ENCODE measurements at places on chromosomes 11 and 22.
A peak's percentile ranks its signal among the peaks of the same experiment; 100 is the strongest.

DNA sequence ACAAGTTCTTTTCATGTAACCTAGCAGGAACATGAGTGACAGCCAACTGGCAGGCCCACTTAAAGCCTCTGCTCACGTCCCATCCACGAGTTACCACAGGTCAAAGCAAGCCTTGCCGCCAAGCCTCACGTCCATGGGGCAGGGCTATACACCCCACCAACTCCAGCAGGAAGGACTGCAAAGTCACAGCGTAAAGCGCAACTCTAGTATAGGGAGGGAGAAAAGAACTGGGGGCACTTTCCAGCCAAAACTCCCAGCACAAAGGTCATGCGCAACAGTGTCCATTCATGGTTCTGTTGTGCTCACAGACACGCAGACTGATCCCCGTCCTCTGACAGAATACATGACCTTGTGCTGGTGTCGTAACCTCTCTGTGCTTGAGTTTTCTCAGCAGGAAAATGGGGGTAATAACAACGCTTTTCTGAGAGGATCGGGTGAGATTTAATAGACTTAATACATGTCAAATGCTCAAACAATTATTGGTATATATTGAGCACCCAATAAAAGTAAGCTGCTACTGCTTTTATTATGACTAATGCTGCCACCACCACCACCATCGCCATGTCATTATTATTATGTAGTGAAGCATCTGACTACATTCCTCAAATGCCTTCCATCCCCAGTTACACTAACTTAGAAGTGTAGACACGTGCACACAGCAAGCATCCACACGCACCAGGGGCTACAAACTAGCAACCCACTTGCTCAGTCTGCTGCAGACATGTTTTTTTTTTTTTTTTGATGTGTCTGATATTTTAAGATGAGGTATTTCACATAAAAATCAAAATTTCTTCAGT is 104.4 kb upstream of the PARVA start:
- DNase-seq: no peak

- no peak for DNase-seq
These were observed 249.8 kb upstream of the UBASH3B start for GRCh38 chr11:122405547-122406341.

GRCh38 chr22:50209893-50210292 is 9.1 kb downstream of the SELENOO start:
- peak; percentile 85 for DNase-seq

- DNase-seq: peak; percentile 78
These were observed 14.7 kb downstream of the GGA1 start for GRCh38 chr22:37623075-37624016.

GRCh38 chr11:28442131-28442530 is 333.9 kb downstream of the METTL15 start:
- DNase-seq: no peak

DNA sequence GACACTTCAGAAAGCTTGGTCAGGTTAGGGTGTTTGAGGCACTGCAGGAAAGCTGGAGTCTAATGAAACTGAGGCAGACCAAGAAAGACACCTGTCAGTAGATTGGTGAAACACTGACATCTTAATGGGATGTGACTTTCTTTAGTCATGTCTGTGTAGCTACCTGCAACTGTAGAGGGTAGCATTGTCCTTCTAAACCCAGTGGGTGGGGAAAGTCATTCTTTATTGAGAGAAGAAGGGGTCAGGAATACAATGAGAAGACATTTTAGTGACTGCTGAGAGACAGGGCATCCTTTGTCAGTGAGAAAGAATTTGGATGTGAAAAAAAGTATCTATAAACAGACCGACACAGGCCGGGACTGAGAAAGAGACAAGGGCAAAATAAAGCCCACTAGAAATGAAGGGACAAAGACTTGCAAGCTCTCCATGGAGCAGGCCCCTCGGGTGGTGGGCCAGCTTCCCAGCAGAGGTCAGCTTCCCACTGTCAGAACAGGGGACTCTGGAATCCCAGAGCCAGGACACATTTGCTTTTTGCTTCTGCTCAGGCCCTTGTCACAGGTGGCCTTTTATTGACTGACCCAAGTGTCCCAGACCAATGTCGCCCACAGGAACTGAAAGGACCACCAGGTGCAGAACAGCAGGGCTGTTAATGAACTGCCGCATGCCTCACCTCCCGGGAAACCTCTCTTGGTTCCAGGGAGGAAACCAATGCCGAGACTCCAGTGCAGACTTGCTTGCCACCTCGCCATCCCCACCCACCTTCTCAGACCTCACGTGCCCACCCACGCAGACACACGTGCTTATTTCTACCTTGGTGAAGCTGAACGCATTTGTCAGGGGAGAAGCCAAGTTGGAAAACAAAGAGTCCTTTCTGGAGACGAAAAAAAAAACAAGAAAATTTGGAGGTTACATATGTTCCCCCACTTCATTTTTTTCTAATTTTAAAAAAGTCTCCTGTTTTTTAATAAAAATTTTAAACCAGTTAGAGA is 212.8 kb downstream of the TENM4 start:
- no peak for DNase-seq

- DNase-seq: no peak
These were observed 29.0 kb downstream of the TIMP3 start for GRCh38 chr22:32830473-32830872.

- DNase-seq: no peak
These were observed 710 bp upstream of the THY1 start for GRCh38 chr11:119423509-119424254.

- no peak for DNase-seq
These were observed 189.4 kb downstream of the GRIA4 start for GRCh38 chr11:105799263-105799662.

- DNase-seq: no peak
These were observed 11.6 kb downstream of the CDPF1 start for GRCh38 chr22:46238541-46238940.

DNA sequence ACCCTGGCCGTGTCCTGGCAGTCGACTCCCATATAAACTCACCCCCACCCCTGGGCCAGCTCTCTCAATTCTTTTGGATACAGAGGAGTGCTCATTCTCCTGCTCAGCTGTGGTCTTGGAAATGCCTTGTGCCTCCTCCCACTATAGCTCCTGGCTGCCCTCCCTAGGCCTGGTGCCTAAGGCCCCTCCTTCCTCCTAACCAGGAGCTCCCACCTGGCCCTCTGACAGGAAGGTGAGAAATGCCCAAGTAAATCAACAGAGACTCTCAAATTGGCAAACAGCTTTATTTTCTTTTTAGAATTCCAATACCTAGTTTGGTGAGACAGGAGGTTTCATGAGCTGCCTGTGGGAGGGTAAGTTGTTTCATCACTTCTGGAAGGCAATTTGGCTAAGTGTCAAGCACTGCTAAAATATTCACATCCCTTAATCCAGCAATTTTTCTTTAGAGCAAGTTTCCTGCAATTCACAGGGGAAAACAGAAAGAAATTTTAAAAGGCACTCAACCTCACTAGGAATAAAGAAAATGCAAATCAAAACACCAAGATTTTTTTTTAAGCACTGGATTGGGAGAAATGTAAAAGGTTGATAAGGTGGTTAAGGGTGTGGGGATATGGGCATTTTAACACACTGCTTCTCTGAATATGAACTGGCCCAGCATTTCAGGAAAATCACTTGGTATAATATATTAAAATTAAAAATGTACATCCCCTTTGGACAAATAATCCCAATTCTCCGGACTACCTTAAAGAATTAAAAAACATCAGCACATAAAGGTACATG is 209.7 kb upstream of the ARHGAP20 start:
- no peak for DNase-seq

DNA sequence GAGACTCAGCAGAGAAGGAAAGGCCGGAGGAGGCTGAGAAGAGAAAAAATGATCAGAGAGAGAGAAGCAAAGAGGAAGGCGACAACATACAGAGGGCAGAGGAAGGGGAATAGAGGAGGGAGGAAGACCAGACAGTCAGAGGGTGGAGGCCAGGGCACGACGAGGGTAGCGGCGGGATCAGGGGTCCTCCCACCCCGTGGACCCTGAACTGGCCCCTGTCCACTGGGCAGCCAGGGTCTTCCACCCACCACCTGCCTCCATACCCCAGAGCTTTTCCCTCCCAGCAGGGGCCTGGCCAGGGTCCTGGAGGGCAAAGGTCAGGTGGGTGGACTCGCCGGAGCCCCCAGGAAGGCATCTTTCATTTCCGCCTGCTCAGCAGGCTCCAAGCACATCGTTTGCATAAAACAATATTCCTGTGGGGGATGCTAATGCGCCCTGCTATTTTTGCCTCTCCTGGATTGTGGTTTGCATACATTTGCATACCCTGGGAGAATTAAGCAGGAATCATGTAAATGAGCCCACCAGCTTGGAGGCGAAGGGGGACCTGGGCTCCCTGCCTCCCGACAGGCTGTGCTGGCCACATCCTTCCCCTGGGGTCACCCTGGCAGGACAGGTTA is 394.1 kb downstream of the MN1 start:
- no peak for DNase-seq

GRCh38 chr22:19974268-19974861 is 32.7 kb upstream of the TXNRD2 start:
- peak; percentile 79 for DNase-seq

- DNase-seq: no peak
These were observed 38.5 kb upstream of the GLYATL1 start for GRCh38 chr11:58900479-58901420.

GRCh38 chr11:69598147-69598546 is 42.8 kb upstream of the CCND1 start:
- no peak for DNase-seq

GRCh38 chr11:9448576-9449352 is 12.0 kb upstream of the ZNF143 start:
- no peak for DNase-seq

- DNase-seq: peak; percentile 64
These were observed 603 bp upstream of the ZFTA start for GRCh38 chr11:63769042-63769713.

DNA sequence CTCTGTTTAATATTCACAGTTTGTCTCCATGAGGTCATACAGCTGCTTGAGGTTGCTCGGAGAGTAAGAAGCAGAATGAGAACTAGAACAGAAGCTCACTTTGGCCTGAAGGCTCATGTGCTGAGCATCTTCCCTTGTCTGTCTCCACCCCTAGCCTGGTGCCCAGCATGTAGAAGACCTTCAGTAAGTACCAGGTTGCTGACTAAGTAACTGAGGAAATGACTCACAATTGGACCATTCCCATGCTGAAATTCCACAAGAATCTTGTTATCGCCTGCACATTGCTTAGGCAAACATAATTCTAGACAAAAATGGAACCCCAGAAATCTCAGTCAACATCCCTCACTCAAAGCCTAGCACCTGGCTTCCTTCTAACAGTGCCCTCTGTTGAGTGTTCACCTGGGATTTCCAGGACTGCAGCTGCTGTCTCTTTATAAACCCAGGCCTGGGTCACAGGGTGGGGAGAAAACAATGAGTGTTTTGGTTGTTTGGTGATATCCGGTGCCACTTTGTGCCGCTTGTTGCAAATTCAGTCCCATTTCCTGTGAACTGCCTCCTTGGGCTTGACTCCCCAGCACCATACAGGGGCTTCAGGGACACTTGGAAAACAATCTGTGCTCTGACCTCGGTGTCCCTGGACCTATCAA is 406.8 kb downstream of the ETS1 start:
- no peak for DNase-seq

Data from frontal cortex (tissue), 4 donors.